ENCODE measurements at places on chromosomes 6 and 20.

GRCh38 chr20:49573900-49574416, 6.0 kb upstream of the PTGIS start:
- no peak for DNase-seq

GRCh38 chr6:26205161-26205624, 118.0 kb downstream of the HFE start:
- peak; percentile 72 for DNase-seq

DNA sequence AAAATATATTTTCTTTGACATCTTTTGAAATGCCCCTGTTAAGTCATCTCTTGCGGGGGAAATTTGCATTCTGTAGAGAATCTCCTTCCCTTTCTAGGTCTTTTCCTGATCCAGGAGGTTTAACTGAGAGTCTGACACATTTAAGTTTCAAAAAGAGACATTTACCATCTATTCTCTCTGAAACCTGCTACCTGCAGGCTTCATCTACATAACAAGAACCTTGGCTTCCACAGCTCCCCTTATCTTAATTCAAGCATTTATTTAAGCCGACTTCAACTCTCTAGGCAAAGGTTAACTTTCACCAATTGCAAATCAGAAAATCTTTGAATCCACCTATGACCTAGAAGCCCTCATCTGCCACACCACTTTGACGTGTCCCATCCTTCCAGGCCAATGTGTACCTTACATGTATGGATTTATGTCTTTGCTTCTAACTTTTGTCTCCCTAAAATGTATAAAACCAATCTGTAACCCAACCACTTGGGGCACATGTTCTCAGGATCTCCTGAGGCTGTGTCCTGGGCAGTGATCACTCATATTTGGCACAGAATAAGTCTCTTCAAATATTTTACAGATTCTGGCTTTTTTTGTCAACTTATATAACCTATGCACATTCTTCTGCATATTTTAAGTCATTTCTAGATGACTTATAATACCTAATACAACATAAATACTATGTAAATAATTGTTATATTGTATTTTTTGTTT, 666.7 kb downstream of the UTRN start:
- no peak for DNase-seq

DNA sequence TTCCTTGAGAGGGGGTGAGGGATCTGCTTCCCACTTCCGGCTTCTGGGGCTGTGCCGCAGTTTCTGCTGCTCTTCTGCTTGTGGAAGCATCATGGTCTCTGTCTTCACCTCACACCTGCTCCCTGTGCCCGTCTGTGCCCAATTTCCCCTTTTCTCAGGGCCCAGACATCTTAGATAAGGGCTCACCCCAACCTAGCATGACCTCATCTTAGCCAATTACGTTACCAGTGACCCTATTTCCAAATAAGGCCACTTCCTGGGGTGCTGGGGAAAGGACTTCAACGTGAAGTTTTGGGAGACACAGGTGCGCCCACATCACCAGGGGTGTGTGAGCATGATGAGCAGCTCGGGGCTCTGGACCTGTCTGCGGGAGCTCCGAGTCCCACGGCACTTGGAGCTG, 20.7 kb upstream of the RBBP8NL start:
- no peak for DNase-seq

DNA sequence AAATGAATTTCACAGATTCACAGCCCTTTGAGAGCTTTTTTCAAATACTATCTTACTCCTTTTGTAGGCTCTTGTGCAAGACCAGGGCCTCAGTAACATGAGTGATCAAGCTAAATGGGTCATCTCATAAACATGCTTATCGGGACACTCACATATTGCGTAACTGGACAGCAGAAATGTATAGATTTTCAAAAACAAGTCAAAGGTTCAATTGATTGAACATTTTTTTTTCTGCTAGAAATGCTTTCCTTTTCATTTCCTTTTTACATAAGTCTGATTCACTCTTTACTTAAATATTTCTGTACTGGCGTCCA, 8.7 kb upstream of the SALL4 start:
- no peak for DNase-seq

GRCh38 chr6:137975188-137975940, 108.3 kb downstream of the TNFAIP3 start:
- no peak for DNase-seq

DNA sequence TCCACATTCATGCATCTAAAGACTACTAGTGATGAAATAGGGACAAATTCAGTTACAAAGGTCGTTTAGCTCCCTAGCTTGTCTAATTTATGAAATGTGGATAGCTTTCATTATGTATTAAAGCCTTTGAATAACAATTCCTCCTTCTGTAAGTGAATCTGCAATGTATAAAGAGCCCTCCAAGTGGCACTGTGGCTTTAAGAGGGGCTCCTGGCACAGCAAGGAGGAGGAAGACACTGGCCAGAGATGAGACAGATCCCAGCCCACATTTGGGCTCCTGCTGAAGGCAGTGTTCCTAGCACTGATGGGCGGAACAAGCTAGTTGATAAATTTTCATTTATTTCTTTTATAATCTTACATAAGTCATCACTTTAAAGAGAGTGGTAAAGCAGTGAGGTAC, 17.6 kb upstream of the FUCA2 start:
- DNase-seq = no peak

DNA sequence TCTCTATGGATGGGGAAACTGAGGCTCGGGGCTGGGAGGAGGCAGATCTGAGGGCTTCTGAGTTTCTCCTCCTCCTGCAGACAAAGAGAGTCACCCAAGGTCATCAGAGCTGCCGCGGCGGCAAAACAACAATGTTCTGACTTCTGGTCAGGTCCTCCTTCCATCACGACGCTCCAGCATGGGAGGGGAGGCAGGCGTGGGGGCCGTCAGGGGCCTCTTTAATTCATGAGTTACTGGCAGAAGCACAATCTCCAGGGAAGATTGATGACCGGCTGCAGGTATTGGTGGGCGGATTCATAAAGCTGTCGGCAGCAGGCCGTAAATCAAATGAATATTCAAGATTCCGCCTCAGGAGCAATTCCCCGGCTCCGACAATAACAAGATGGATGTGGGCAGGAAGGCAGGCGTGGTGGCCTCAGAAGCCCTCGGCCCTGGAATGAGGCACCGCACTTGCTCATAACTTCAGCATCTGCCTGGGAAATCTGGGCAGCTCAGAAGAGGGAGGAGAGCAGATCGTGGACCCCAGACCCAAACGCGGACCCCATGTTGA, 19.1 kb downstream of the PCK1 start:
- no peak for DNase-seq

GRCh38 chr6:12482386-12483375, 192.5 kb downstream of the EDN1 start:
- DNase-seq = no peak

DNA sequence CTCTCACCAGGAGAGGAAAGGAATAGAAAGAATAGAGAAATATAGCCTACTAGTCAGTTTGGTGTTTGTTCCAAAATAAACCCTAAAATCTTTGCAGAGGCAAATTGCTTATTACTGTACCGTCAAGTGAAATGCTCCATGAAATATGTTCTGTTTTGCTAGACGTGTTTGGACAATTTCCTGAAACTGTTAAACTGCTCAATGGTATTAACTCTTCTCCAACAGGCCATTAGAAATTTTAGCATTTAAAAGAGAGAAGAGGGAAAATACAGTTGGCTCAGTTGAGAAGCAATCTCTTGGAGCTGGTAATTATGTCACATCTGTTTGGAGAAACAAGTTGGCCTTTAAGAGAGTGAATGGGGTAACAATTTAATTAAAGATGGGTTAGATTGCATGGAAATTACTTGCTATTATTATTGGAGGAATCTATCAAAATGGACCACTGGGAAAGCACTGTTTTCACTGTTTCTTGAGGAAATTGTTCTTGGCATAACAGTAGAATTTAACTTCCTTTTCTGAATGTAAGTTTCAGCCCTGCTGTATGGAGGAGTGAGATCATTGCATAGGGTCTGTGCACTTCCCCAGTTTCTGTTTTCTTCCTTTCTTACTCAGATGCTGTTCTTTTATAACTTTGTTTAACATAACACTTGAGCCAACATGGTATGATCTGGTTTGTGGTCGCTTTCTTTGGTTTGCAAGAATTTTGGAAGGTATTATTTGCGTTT, 373.6 kb downstream of the PLCB1 start:
- no peak for DNase-seq

DNA sequence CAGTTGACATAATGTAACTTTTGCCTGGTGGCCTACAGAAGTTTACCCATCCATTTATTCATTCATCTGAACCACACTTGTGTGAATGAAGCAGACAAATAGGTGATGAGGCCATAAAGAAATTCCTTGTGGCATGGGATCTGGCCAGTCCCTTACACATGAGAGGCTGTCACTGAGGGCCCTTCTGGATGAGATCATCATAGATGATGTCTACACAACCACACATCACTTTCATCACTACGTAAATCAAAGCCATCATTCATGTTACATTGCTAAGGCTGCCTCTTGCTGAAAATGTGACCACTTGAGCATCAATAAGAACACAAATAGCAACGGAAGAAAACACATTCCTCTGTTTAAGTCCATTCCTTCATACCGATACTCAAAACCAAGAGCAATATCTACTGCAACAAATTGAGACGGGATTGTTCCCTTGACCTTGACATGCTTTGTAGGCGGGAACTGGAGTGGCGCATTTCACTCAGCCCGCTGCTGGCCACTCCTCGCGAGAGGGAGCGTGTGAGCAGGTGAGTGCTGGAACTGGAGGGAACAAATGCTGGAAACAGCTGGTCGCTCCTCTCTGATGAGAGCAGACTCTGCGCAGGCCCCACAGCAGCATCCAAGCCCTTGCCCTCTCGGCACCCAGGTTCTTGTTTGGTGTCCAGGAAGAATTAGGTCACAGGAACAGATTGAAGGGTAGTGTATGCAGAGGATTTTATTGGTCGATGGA, 49.3 kb downstream of the FAM50B start:
- no peak for DNase-seq

GRCh38 chr20:53579581-53580375, 13.9 kb downstream of the ZNF217 start:
- DNase-seq = no peak

DNA sequence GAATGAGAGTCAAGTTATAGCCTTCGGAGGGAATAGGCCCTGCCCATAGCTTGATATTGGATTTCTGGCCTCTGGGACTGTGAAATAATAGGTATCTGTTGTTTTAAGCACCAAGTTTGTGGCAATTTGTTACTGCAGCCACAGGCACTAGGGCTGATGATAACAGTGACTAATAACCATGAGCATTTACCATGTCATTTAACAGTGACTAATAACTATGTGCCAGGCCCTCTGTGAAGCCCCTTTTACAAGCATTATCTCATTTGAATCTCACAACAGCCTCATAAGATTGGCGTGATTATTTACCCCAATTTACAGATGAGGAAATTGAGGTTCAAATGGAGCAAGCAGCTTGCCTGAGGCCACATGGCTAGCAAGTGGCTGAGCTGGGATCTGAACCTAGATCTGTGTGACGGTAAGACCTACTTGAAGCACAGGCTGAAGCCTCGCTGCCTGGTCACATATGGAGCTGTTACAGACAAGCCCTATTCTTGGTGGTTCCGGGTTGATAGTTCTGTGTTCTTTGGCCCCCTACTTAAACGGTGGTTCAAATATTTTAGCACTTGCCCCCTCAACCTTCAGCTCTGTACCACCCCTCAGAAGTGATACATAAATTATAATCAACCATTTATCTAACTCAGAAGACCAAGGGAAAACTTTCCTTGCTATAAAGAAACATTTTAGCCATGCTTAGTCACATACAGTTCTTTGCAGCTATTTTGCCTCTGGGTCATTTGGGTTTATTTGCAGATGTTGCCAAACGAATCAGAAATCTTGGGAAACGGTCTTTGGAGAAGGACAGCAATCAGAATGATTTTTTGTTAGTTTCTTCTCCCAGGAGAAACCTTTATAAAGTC, 98.3 kb downstream of the ELOVL5 start:
- DNase-seq = no peak
